ENCODE measurements at places on chromosomes 3 and 15.
A peak's percentile ranks its signal among the peaks of the same experiment; 100 is the strongest.

GRCh38 chr15:35064576-35065190 is 20.4 kb downstream of the NANOGP8 start:
- DNase-seq = no peak
- H3K4me1 ChIP-seq = peaks cover 4% of the 10 kb centered on the region
- no peaks in the 10 kb centered on the region for H3K27me3 ChIP-seq
- no peak overlapping the region for H3K4me3 ChIP-seq
- no peak overlapping the region for H3K27ac ChIP-seq
- no peaks in the 10 kb centered on the region for H3K36me3 ChIP-seq

DNA sequence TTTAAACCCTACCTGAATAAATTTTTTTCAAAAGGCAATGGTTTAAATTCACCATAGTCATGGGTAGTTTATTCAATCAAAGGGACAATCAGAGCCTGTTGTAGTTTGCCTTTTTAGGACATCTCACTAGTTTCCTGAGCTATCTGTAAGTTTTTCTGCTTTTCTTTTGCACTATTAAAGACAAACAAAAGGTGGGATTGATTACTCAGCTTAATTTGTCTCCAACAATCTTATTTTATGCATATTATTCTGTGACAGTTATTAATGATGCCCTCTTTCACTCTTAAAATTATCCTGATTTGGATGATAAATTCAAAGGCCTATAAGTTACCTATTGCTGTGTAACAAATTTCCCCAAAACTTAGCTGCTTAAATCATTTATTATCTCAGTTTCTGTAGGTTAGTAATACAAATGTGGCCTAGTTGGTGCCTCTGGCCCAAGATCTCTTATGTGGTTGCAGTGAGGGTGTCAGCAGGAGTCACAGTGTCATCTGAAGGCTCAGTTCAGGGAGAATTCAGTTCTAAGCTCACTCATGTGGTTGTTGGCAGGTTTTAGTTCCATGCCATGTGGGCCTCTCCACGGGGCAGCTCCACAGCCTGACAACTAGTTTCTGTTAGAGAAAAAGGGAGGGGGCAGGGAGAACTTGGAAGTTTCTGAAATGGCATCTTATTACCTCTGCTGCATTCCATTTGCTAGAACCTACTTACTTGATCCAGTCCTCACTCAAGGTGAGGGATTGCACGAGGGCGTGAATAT is 16.0 kb downstream of the ARMC8 start:
- no peak overlapping the region for H3K4me3 ChIP-seq
- no peaks in the 10 kb centered on the region for H3K4me1 ChIP-seq
- H3K27me3 ChIP-seq = no peaks in the 10 kb centered on the region
- H3K36me3 ChIP-seq = no peaks in the 10 kb centered on the region
- no peak for DNase-seq

DNA sequence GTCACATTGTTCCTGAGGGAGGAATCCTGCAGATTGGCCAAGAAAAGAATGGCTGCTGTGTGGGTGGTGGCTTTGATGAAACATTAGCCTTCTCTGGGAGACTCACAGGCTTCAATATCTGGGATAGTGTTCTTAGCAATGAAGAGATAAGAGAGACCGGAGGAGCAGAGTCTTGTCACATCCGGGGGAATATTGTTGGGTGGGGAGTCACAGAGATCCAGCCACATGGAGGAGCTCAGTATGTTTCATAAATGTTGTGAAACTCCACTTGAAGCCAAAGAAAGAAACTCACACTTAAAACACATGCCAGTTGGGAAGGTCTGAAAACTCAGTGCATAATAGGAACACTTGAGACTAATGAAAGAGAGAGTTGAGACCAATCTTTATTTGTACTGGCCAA is 6.1 kb downstream of the PTX3 start:
- H3K36me3 ChIP-seq = no peaks in the 10 kb centered on the region
- peaks cover 13% of the 10 kb centered on the region for H3K27me3 ChIP-seq
- DNase-seq = no peak
- peak overlapping the region; percentile 73 for H3K27ac ChIP-seq
- no peak overlapping the region for H3K4me3 ChIP-seq

DNA sequence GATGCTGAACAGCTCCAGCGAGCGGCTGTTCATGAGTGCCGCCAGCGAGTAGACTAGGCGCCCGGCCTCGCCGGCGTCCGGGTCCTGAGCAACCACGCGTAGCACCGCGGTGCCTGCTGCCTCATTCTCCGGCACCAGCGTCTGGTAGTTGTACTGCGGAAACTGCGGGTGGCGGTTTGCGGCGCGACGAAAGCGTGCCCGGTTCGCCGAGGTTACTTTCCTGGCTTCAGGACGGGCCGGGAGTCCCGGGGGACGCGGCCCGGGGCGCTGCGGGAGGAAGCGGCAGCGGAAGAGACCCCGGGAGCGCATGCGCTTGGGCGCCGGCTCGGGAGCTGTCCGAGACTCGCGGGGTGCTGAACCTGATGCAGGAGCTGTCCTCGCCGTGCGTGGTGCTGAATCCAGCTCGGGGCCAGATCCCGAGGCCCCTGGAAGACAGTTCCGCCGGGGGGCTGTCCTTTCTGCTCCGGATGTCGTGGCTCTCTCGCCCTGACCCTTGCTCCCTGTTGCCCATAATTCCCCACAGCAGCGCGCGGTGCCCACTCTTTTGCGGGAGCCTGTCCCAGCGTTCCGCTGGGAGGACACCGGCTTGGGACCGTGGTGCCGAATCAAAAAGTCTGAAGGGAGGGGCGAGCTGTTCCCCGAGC is 1.1 kb downstream of the CELSR3 start:
- no peaks in the 10 kb centered on the region for H3K27me3 ChIP-seq
- H3K27ac ChIP-seq = no peak overlapping the region
- no peaks in the 10 kb centered on the region for H3K4me1 ChIP-seq
- peak; percentile 85 for DNase-seq
- no peaks in the 10 kb centered on the region for H3K36me3 ChIP-seq
